ENCODE measurements at places on chromosomes 7 and 10.

DNA sequence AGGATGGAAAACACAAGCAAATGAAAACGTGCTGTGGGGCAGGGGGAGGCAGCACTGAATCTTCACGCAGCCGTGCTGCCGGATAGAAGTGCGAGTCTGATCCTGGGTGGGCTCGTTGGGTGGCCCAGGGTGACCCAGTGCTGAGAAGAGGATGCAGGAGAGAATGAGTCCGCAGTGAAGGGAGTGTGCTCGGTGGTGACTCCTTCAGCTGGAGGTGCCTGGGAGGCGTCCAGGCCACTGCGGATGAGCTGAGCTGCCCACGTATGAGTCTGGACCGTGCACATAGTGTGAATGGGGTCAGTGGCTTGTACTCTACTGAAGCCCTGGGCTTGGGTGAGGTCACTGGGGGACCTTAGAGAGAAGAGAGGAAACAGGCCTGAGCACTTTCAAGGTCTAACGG, 190.0 kb upstream of the MGMT start:
- no peak for DNase-seq

GRCh38 chr10:86373251-86373650, 6.7 kb upstream of the GRID1 start:
- DNase-seq, result no peak

- DNase-seq, result no peak
Observed at GRCh38 chr10:44961931-44962750, 2.5 kb downstream of the RASSF4 start.

GRCh38 chr10:68208424-68209042, 23.4 kb downstream of the ATOH7 start:
- peak; percentile 81 for DNase-seq

DNA sequence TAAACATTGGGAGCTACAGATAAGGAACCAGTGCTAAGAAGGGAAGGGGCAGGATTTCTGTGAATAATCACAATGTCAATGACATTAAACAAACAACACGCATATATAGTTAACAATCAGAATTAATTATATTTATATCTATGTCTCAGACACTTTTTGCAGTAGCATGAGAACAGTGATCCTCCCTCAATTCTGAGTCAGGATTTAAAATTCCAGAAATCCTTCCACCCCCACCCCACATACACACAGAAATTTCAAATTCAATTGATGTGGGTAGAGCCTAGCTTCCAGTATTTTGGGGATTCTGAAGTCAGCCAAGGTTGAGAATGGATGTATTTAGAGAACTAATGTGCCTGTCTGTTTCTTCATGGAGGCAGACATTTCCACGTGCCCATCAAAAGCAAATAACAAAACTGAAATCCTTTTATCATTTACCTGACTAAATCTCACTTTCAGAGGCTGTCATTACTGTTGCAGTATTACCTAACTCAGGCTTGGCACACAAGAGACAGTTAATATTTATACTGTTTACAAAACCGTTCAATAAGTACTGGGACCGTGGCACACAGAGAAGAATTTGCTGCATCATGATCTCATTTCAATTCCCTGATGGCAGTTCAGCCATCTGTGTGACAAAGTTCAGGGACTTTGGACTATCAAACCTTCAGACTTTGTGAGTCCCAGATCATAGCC, 116.6 kb upstream of the PALS2 start:
- DNase-seq, result no peak

All from HCT116 (cell line).